Right lobe of liver (tissue), 6 donors: ENCODE measurements at places on chromosomes 2 and 18.
A peak's percentile ranks its signal among the peaks of the same experiment; 100 is the strongest.

- DNase-seq = no peak
These were observed 60.0 kb upstream of the LRP1B start for GRCh38 chr2:142190805-142191204.

GRCh38 chr2:158191076-158191895 lies 89.6 kb downstream of the UPP2 start:
- no peak for DNase-seq

GRCh38 chr2:55084641-55085040 lies 34.4 kb upstream of the RTN4 start:
- no peak for DNase-seq

GRCh38 chr2:178066890-178067669 lies 5.5 kb downstream of the PDE11A start:
- DNase-seq = no peak

DNA sequence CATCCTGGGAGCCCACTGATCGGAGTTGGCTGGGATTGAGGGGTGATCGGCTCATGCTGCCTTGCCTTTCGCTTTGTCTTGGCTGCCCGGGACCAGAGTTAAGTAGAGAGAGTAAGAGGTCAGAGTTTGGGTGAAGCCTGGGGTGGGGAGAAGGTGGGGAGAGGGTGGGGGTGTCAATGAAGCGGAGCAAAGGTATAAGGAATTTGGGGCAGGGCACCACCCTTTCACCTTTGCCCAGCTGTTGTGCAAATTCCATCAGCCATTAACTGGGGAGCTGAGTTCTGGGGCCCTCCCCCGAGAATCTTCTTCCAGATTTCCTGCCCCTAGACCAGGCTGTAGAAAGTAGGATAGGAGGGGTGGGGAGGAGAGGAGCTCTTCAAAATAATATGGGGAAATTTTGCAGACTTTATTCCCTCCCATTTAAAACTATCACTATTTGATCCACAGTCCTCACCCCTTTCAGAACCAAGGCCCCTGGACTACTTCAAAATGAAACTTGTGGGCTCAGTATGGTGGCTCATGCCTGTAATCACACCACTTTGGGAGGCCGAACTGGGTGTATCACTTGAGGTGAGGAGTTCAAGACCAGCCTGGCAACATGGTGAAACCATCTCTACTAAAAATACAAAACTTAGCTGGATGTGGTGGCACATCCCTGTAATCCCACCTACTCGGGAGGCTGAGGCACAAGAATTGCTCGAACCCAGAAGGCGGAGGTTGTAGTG lies at the start of gene SLC23A3:
SLC23A3 (minus strand) TSS at position 100 of the 725 bp plus-strand sequence; CDS start at position 55, 45 bp downstream.
- peak; percentile 57 for DNase-seq

- peak; percentile 46 for DNase-seq
These were observed 2.4 kb downstream of the GPR17 start for GRCh38 chr2:127648321-127648720.

DNA sequence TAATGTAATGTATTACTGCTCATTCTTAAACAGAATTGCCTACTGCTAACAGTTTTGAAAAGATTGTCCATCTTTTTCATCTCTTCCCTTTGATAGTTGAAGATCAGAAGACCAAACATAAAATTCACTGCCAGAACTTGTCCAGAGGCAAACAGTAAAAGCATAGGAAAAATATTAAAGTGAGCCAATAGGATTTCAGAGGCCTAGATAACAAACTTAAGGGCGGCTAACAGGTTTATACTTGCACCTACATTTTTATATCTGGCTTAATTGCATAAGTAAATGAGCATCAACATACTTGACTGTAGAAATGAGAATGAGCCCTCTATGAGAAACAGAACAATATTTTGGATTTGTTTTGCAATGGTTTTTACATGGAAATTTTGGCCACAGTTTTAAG lies 30.3 kb downstream of the ZC3H15 start:
- DNase-seq = no peak

DNA sequence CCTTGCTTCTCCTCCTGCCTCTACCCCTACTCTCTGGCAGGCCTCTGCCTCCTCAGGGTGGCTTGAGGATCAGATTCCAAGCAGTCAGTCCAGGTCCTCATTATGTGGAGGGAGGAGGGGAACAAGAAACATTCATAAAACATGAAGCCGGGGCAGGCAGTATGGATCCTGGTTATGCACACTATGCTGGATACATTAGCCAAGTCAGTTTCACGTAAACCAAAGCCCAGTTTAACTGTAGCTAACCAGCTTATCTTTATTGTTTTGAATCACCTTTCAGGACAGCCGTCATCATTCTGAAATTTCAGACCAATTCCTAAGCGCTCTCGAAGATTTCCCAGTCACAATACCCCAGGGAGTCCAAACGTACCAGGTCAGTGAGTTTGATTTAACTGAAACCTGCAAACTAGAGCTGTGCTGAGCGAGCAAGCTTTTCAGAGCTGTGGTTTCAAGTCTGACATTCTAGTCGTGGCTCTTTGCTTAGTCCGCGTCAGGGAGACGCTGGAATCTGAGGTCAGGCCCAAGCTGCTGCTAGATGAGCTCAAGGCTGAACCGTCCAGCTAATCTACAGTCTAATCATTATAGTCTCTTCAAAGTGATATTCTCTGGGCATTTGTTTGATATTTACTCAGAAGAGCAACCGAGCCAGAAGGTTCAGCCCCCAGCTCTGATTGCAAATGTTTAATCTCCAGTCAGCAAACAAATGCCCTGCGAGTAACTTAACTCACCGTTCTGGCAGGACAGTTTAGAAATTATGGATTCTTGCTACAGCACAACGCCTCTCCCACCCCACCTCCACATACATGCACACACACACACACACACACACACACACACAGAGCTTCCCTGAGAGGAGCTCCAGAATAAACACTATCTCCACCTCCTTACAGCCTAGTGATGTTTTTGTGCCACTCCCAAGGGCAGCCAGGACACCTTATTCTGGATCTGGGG lies 63.8 kb upstream of the BZW1 start:
- DNase-seq = peak; percentile 66

DNA sequence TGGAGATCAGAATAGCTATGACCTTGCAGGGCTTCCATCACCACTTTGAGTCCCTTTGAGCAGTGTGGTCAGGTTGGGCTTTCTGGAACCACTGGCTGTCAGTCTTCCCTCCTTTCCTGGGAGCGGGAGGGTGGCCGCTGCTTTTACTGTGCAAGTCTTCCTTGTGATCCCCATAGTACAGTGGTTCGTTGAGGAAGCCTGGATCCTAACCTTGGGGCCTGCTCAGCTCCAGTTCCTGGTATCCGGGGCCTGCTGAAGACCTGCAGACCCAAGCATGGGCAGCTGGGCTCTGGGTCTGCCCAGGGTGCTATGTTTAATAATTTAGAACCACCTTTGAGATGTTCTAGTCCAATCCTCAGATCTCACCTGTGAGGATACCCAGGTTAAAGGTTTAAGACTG lies 104.2 kb downstream of the CLIP4 start:
- peak; percentile 23 for DNase-seq
